Stimulated activated CD8-positive, alpha-beta memory T cell treated with anti-CD3 and anti-CD28 coated beads, Interleukin-15, amount 100 ng/mL, for 4 hours (primary cell): ENCODE measurements at places on chromosomes 3 and 15.

- DNase-seq = no peak
Measured at GRCh38 chr3:66336333-66336766, 115.5 kb downstream of the SLC25A26 start.

- no peak for DNase-seq
Measured at GRCh38 chr15:62985768-62986167, 56.8 kb upstream of the TPM1 start.

GRCh38 chr3:153254361-153254760 is 92.3 kb downstream of the RAP2B start:
- DNase-seq = no peak

GRCh38 chr3:98893740-98894139 is 7.8 kb downstream of the DCBLD2 start:
- no peak for DNase-seq

DNA sequence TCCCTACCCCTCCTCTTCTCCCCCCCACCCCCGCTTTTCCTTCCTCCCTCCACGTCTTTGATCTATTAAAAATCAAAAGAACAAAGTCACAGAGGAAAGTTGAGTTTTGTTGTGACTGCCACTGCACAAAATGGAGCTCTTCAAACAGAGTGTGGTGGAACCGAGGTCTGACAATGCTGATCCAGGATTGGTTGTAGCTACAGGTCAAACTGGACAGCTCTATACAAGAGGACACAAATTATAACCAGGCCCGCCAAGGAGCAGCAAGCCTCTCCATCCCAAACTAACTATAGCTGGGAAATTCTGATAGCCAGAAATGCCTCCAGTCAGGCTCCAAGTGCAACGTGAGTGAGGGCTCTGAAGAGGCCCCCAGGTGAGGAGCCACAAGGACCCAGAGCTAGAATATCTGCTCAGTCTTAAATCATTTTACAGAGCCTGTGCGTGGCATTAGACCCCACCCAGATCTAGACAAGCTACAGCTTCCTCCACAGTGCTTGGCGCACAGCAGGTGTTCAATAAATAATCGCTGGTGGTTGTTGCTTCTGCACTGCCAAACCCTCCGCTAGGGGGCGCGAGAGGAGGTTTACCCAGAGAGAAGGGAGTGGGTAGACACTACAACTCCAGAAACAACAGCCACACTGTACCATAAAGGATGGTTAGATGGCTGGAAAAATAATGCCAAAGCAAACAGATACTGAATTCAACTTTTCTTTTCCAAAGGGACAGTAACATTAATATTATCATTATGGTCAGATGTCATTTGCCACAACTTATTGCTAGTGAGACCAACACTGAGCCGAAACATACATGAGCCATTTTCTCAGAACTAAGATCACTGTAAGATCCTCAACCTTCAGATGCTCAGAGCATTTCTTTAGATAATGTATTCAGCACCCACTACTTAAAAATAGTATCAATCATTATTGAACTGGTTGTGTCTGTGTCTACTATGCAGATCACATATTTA is 44.6 kb downstream of the ZIC4 start:
- DNase-seq = no peak

DNA sequence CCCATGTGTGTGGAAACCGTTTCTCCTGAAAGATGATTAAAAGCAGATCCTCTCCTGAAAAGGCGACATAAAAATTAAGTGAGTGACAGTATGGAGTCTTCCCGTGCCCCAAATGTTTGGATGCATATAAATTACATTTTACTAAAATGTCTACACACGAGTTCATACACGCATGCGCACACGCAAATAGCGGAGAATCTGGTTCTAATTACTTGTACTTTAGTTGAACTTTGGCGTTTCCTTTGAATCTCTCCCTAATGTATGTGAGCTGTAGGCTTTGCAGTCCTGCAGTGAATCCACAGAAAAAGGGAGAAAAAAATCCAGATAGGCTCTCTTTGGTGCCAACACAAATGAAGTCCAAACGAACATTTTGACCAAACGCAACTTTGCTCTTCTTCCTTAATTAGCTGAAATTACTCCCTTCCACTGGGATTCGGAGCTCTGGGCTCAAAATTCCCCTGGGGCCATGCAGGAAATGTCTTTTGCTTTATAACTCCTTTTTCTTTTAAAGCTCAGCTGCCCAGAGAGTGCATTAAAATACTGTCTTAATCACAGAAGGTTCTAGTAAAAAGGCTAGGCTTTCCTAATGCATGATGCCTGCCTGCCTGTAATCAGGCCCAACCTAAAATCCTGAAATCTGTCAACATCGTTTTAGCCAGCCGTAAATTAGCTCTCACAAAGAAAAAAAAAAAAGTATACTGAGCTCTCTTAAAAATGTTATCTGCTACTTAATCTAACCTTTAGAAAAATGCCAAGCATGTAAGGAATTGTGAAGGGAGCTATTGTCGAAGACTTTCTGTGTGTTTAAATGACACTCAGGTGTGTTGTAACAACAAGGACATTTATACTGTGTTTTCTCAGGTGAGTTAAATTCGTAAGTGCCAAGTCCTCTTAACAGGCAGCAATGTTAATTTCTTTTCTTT is 26.2 kb downstream of the RARB start:
- no peak for DNase-seq

- DNase-seq = no peak
Measured at GRCh38 chr3:146838221-146838620, 233.1 kb upstream of the PLSCR5 start.

DNA sequence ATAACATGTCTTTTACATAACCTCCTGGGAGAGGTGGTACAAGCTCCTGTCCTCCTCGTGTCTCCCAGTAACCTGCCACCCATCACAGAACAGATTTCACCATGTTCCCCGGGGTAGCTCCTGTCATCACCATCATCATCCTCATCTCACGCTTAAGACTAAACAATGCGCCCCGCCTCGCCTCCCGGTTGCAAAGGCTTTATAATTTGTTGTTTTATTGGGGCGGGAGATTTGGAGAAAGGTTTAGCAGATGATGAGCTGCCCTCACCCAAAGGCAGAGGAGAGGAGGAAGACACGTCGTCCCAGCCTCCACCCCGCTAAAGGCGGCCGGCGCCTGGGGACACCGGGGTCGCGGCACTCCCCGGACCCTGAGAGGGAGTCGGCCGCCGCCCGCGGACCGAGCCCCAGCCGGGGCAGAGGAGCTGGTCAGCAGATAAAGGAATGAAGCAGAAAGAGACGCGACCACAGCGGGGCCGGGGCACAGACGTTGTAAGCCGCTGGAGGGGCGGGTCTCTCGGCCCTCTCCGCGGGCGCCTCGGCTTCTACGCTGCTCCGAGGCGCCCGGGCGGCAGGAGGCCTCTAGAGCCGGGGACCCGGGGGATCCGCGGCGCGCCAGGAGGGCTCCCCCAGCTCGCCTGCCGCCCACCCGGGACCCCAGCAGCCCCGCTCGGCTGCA is 589 bp downstream of the HERC1 start:
- no peak for DNase-seq

- DNase-seq = no peak
Measured at GRCh38 chr3:45958321-45958791, 15.1 kb downstream of the CXCR6 start.

DNA sequence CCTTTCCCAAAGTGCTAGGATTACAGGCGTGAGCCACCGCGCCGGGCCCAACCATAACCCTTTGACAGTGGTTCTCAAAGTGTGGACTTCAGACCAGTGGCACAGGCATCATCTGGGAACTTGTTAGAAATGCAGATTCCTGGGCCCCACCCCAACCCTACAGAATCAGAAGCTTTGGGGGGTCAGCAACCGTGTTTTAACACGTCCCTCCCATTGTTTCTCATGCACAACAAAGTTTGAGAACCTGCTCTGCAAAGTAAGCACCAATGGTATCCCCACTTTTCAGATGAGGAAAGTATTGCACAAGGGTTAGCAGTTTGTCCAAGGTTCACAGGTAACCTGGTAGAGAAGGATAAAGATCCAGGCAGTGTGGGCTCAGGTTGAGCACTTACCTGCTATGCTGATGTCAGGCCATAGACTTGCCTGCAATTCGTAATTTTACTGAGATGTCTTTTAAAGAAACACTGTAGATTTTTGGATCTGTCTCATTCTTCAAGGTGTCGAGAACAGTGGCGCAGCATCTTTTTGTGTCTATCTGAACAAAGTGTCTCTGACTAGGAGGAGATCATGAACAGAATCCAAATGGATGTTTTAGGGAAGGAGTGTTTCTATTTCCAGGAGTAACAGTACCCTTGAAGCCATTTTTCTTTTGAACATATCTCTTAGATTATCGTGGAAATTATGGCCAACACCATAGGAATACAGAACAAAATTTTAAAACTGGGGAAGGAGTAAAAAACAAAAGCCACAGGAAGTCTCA is 2.5 kb downstream of the GXYLT2 start:
- DNase-seq = no peak
